Stimulated activated CD8-positive, alpha-beta memory T cell treated with anti-CD3 and anti-CD28 coated beads, Interleukin-2, amount 100 ng/mL, for 48 hours (primary cell): ENCODE measurements at places on chromosomes 12 and 14.
A peak's percentile ranks its signal among the peaks of the same experiment; 100 is the strongest.

DNA sequence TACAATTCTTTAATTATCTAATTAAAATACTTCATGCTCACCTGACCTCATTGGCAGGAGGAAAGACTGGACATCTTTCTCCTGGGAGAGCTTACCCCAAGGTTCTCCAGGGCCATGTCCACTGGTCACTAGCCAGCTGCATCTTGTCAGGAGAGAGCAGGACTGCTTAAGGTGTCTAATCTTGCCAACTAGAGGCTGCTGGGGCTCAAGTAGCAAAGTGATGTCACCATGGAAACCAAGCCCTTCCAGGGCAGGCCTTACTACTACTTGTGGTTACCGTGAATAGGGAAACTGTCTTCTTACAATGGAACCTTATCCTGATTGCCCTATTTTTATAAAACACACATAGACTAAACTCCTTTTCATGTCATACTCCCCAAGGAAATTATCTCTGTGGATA is 376.4 kb downstream of the SNAPC1 start:
- DNase-seq: no peak

DNA sequence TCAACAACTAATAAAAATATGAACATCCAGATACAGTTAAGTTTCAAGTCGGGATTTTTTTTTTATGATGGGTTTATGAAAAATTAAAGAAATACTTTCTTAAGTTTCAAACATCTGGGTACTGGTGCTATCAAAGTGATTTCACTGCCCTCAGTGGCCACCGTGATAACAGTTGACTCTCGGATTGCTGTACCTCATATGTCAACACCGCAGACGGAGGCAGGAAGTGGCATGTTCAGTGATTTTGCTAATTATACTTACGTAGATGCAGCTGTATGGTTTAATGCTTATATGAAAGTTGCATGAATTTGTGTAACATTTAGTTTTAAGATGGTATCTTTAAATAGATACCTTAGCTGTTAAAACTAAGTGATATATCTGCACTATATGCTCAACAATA is 20.8 kb upstream of the FBLN5 start:
- no peak for DNase-seq

DNA sequence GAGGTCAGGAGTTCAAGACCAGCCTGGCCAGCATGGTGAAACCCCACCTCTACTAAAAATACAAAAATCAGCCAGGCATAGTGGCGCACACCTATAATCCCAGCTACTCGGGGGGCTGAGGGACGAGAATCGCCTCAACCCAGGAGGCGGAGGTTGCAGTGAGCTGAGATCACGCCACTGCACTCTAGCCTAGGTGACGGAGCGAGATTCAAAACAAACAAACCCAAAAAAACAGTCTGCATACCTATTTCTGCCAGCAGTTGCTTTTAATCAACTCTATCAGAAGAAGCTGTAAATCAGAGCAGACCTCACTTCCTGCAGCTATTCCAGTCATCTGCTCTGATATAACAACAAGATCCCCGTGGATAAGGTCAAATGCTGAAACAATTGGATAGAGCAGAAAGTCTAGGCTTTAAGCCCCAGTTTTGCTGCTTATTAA is 50.5 kb downstream of the LIMA1 start:
- no peak for DNase-seq

DNA sequence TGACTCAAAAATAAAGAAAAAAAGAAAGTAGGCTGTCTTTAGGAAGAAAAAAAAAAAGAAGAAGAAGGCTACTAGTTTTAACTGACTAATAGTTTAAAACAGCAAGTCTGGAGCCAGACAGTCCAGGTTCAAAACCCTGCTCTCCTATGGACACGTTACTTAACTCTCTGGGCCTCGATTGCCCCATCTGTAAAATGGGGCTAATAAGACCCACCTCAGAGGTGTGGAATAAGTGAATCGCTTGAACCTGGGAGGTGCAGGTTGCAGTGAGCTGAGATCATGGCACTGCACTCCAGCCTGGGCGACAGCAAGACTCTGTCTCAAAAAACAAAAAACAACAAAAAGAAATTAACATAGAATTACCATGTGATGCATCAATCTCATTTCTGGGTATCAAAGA is 10.5 kb upstream of the SCARB1 start:
- no peak for DNase-seq

GRCh38 chr12:128871516-128871892 is 18.2 kb downstream of the GLT1D1 start:
- no peak for DNase-seq

GRCh38 chr12:66693901-66694513 is 15.1 kb upstream of the GRIP1 start:
- no peak for DNase-seq

GRCh38 chr12:30485230-30485890 is 210.3 kb downstream of the IPO8 start:
- DNase-seq: no peak

DNA sequence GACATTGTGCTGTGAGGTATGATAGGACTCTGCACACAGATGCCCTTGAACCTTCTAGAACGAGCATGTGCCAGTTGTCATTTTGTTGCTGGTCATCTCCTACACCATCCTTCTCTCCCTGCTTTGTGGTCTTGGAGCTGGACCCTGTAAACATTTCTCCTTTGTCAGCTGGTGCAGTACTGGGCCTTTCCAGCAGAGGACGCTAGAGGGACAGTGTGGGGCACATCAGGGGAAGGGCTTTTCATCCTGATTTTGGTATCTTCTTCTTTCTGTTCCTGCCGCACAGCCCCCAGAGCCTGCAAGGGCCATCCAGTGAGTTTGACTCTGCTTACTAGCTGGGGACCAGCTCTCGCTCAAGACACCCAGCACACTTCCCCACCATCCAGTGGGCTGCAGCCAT is 484.6 kb downstream of the AACS start:
- DNase-seq: no peak

DNA sequence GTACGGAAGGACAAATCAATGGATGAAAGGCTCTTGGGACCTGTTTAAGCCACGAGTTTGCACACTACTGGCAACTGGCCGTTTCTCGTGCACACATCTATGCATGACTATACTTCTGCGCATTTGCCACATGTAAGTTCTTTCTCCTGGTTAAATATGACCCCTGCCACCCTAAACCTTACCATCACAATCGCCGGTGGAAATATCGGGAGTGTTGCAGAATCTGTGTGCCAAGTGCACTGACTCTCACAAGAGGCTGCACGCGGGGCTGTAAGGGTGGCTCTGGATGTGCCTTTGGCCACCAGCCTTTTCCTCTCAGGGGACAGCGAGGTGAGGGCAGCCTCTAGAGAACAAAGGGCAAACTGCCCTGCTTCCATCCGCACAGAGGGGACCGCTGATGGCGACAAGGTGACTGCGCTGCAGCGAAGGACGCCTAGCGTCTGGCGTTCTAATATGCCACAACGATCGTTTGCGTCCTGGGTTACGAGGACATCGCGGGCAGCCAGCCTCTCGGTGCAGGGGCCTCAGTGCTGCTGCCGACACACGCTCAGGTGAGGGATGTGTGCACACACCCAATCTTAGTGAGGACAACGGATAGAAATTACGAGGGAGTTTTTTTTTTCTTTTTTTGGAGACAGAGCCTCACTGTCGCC is 232.2 kb downstream of the PCNX1 start:
- DNase-seq: no peak

DNA sequence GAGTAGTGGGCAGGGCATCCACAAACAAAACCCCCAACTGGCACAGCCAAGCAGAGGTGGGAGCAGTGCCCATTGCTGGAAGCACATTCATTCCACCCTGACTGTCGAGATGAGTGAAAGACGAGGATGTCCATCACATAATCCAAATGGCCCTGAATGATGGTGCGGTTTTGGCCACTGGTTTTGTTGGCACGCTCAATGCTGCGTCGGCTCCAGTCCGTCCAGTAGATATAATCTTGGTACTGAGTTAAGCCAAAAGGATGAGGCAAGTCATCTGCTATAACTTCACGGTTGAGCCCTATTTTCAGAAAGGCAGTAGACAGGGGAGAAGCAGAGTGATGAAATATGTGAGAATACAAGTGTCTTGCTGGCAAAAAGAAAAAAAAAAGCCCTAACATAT is 88.1 kb downstream of the BCL2L14 start:
- no peak for DNase-seq

DNA sequence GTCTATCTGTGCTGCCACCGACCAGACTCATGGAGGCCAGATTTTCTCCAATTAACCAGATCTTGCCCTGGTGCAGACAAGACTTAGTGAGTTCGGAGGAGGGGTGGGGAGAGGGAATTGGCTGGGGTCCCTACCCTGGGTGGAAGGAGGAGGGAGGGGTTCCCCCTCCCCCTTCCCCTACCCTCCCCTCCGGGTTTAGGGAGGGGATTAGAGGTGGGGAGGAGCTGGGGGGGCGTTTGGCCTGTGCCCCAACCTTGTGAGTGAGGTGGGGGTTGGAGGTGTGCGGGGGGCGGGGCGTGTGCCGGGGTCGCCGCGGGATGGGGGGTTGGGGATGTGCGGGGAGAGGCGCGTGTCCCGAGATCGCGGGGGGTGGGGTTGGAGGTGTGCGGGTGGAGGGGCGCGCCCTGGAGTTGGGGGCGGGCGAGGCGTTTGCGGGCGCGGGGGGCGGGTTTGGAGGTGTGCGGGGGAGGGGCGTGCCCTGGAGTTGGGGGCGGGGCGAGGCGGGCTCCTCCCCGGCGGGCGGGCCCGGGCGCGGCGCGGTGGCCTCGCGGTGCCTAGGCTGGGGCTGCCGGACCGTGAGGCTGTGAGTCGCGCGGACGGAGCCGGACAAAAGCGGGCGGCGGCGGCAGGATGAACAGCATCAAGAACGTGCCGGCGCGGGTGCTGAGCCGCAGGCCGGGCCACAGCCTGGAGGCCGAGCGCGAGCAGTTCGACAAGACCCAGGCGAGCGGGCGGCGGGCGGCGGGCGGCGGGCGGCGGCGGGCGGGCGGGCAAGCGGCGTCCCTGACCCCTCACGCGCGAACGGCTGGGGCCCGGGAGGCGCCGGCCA is at the start of gene HIP1R:
HIP1R (plus strand) TSS at position 537 of the 829 bp plus-strand sequence; CDS start at position 631, 94 bp downstream.
- peak; percentile 41 for DNase-seq

- no peak for DNase-seq
Measured at GRCh38 chr14:32050878-32051277, 26.2 kb upstream of the ARHGAP5 start.

- DNase-seq: no peak
Measured at GRCh38 chr12:121942145-121942718, 23.8 kb downstream of the CFAP251 start.

- no peak for DNase-seq
Measured at GRCh38 chr12:112907415-112908157, 824 bp downstream of the OAS1 start.

DNA sequence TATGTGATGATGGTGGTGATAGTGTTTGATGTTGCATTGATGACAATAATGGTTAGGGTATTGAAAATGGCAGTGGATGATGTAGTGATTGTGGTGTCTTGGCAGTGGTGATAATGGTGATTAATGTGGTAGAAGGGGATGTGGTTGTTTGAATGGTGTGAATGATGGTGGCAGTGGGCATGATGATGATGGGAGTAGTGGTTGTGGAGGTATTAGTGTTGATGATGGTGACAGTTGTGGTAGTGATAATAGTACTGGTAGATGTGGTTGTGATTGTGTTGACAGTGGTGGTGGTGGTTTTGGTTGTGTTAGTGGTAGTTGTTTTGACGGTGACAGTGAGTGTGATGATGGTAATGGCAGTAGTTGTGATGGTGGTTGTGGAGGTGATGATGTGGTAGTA is 1049.0 kb downstream of the VRK1 start:
- DNase-seq: no peak

- no peak for DNase-seq
Measured at GRCh38 chr14:57712102-57712501, 153.8 kb downstream of the SLC35F4 start.

- DNase-seq: no peak
Measured at GRCh38 chr14:102258136-102258535, 46.8 kb downstream of the MOK start.

DNA sequence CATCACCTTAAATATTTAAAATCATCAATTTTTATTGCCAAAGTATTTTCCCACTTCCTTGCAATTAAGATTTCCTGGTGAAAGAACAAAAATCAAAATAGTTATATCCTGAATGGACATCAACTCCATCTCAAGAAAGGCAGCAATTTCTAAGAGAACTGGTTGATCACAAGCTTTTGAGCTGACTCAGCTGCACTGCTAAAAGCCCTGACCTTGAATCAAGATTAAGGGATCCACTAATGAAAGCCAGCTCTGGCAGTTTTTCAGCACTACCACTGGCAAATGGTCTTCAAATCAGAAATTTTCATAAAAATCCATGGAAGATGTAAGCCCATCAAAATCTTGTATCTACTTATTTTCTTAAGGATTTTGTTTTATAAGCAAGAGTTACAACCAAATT is 123.4 kb downstream of the SLC6A15 start:
- no peak for DNase-seq

GRCh38 chr14:105913221-105913620 is 386.8 kb downstream of the TMEM121 start:
- no peak for DNase-seq

GRCh38 chr12:132111654-132112304 is 32.3 kb downstream of the DDX51 start:
- no peak for DNase-seq

GRCh38 chr12:118874698-118875548 is 106.4 kb upstream of the SRRM4 start:
- DNase-seq: no peak

- DNase-seq: no peak
Measured at GRCh38 chr12:32198555-32198954, 91.9 kb downstream of the BICD1 start.

- no peak for DNase-seq
Measured at GRCh38 chr12:80702889-80703805, 4.3 kb upstream of the MYF6 start.

DNA sequence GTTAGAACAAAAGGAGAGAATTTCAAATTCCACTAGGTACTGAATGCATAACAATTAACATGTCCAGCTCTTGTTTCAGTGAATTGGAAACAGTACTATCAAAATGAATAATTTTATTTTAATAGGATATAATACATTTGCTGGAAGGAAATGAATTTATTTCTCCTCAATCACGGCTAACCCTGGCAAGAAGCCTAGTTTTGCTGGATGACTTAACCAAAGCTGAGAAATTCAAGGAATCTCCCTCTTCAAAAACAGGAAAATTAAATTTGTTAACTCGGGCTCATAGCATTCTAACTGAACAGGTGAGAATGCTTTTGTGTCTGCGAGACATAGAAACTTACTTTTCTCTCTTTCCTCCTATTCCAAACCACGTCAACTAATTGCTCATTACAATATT is 163.5 kb upstream of the NEDD1 start:
- no peak for DNase-seq

GRCh38 chr14:53478174-53478573 is 325.1 kb upstream of the DDHD1 start:
- no peak for DNase-seq

DNA sequence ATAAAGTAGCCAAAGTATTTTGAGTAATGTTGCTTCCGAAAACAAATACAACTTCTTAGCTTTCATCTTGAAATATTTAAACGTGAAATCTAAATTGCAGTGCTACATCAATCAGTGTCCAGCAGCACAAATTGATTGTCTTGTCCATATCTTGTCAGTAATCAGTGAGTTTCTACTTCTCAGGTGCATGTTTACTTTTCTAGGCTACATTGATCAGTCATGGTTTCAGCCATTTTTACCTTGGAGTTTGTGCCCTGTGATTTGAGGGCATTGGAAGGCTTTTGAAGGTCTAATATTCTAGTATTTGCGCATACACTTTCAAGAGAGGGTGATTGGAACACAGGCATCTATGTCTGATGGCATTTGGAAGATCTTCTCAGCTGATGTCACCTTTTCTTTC is 12.4 kb downstream of the RMST start:
- no peak for DNase-seq
